ENCODE measurements at places on chromosomes 2 and 18.

DNA sequence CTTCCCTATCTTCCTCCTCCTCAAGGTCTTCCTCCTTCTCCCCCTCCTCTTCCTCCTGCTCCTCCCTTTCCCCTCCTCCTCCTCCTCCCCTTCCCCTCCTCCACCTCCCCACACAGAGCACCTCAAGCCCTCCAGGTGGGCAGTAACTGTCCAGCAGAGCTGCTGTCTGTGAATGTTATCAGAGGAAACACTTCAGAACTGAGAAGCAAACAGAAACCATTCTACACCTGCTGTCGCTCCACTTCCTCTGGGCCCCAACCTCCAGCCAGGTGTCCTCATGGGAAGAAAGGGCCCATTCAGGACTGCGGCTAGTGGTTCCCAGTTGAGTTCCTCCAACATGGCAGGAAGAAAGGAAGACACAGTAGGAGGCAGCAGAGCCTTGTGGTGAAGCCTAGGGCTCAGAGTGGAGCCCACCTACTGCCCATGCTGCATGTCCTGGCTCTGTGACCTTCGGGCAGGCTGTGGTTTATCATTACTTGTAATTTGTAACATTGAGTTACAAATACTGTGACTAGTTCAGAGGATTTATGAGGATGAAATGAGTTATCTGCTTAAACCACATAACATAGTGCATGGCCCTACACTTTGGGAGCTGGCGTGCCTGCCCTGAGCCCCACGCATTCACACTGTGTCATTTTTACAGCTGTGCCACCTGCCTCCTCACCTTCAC, 165.9 kb upstream of the ID2 start:
- peak; percentile 22 for DNase-seq

- peak; percentile 14 for DNase-seq
Observed at GRCh38 chr2:219109471-219109870, 48.8 kb upstream of the IHH start.

DNA sequence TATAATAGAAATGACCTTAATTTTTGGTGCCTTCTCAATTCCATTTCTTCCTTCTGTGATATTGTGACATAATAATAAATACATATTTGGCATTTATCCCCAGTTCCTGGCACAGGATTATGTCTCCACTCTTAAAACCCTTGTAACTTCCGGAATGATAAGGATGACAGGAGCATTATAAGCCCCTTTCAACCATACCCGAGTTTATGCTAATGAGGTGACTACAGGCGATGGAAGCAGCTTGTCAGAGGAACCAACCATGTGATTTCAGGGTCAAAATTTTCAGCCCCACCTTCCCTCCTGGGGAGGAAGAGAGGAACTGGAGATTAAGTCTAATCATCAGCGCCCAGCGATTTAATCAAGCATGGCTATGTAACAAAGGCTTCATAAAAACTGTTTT, 528.5 kb upstream of the CRIM1 start:
- DNase-seq, result no peak

- DNase-seq, result no peak
Observed at GRCh38 chr2:136645236-136645828, 120.0 kb upstream of the THSD7B start.

DNA sequence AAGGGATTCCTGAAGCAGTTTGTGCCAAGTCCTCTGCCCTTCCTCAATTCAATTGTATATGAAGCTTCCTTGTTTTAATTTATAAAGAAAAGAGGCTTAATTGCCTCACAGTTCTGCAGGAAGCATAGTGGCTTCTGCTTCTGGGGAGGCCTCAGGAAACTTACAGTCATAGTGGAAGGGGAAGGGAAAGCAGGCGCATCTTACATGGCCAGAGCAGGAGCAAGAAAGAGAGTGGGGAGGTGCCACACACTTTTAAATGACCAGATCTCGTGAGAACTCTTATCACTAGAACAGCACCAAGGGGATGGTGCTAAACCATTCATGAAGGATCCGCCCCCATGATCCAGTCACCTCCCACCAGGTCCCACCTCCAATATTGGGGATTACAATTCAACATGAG, 114.2 kb downstream of the SGPP2 start:
- no peak for DNase-seq

- no peak for DNase-seq
Observed at GRCh38 chr2:218017211-218018053, 14.6 kb upstream of the TNS1 start.

DNA sequence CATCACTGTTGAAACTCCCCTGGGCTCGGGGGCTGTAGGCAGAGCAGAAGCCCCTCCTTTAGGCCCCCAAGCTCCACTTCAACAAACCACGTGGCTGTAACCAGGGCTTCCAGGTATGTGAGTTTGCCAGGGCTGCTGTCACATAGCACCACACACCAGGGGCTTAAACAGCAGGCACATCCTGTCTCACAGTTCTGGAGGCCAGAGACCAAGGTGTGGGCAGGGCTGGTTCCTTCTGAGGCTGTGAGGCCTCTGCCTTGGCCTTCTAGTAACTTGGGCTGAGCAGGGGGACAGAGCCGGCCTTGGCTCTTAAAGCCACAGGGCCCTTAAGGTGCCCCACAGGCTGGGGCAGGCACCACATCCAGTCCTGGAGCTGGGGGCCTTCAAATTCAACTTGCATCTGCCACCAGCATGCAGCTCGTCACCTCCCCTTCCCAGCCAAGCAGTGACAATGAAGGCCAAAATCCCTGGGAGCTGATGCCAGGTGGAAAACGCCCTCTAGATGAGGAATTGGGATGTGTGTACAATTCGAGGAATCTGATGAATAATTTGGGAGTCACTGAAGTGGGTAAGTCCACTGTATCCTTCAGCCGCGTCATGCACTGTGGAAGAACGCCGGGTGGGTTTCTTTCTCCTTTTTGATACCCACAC, 104.2 kb upstream of the ODC1 start:
- no peak for DNase-seq

DNA sequence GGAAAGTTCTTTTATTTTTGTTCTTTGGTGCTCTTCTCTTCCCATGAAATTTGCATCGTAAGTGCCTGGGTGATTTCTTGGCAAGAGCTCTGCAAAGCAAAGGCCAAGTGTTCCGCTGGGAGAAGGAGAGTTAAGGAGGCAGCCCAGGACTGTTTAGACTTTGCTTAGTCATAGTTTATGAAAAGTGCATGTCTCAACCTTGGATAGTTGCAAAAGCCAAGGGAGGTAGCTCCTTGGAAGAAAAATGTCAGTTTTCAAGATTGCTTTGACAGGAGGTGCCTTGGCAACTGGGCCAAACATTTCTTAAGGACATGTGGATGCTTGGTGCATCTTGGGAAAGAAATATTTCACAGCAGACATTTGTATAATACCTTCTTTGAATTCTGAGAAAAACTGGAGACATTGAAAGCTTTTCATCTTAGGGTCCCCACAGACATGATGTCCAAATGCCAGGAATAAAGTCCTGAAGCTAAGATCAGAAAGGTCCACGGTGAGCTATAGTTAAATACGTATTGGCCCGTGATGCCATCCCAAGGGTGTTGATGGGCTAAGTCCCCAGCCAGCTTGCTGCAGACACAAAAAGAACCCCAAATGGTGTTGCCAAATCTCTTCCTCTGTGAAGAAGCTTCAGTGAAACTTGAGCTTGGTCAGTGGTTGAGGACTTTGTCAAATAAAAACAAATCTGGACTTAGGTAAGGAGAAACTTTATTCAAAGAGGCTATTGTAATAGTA, 96.3 kb upstream of the THUMPD2 start:
- DNase-seq, result no peak

- no peak for DNase-seq
Observed at GRCh38 chr2:207513551-207514257, 16.1 kb upstream of the CREB1 start.

- no peak for DNase-seq
Observed at GRCh38 chr2:101264360-101264939, 11.8 kb downstream of the CNOT11 start.

GRCh38 chr18:36284671-36285295, 12.7 kb upstream of the FHOD3 start:
- DNase-seq, result peak; percentile 61

GRCh38 chr2:219769090-219769910, 141.9 kb downstream of the SLC4A3 start:
- no peak for DNase-seq

Data from CD4-positive, alpha-beta T cell treated with Interleukin-12 subunit alpha and Interleukin-12 subunit beta, for 1 hour (primary cell).